ENCODE measurements at places on chromosomes 5 and 9.
A peak's percentile ranks its signal among the peaks of the same experiment; 100 is the strongest.

- DNase-seq: no peak
Observed at GRCh38 chr9:36640771-36641381, 68.2 kb downstream of the MELK start.

- DNase-seq: no peak
Observed at GRCh38 chr5:116411101-116411571, 163.5 kb downstream of the SEMA6A start.

DNA sequence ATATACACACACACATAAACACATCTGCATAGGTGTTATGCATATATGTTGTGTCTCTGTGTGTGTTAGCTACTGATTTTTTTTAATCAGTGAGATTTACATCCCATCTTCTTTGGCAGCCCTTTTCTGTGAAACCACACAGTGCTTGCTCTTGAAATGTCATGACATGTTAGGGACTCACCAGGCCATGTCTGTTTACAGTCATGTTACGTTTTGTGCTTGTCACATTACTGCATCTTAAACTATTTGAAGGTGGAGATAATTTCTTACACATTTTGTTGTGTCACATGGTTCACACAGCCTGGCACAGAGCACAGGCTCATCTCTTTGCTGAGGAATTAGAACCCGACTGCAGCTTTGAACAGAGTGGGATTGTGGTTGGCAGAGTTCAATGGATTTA lies 364.4 kb upstream of the RIOK2 start:
- no peak for DNase-seq

GRCh38 chr5:50667653-50668595 lies 1.5 kb downstream of the PARP8 start:
- DNase-seq: peak; percentile 65

- DNase-seq: peak; percentile 82
Observed at GRCh38 chr5:64632251-64632650, 58.1 kb upstream of the SHISAL2B start.

GRCh38 chr9:68904454-68904853 lies 109.5 kb downstream of the PRKACG start:
- no peak for DNase-seq

Measured in NCI-H2029 (cell line).